ENCODE measurements at places on chromosomes 5 and 9.

- no peaks in the 10 kb centered on the region for H3K36me3 ChIP-seq
- no peaks in the 10 kb centered on the region for H3K4me1 ChIP-seq
- H3K27me3 ChIP-seq, result peaks cover 13% of the 10 kb centered on the region
- DNase-seq, result no peak
Measured at GRCh38 chr5:178290376-178290775, 57.8 kb upstream of the PHYKPL start.

GRCh38 chr5:113397046-113397445 lies 37.7 kb downstream of the TSSK1B start:
- H3K4me1 ChIP-seq, result no peaks in the 10 kb centered on the region
- H3K27ac ChIP-seq, result no peak overlapping the region
- no peaks in the 10 kb centered on the region for H3K36me3 ChIP-seq
- no peaks in the 10 kb centered on the region for H3K27me3 ChIP-seq
- no peak overlapping the region for H3K4me3 ChIP-seq
- DNase-seq, result no peak

GRCh38 chr5:672329-673160 lies 20.6 kb downstream of the TPPP start:
- H3K27ac ChIP-seq, result peak overlapping the region; percentile 61
- DNase-seq, result peak; percentile 78
- H3K27me3 ChIP-seq, result no peaks in the 10 kb centered on the region

- no peaks in the 10 kb centered on the region for H3K36me3 ChIP-seq
- peak within 1 kb of the TSS; percentile 96 for H3K27ac ChIP-seq
- peaks cover 5% of the 10 kb centered on the region for H3K4me1 ChIP-seq
- DNase-seq, result peak; percentile 94
Measured at GRCh38 chr9:95317119-95317892, at the start of gene FANCC. FANCC (minus strand) TSS chr9:95317709; CDS start chr9:95249291, 68,418 bp downstream.

DNA sequence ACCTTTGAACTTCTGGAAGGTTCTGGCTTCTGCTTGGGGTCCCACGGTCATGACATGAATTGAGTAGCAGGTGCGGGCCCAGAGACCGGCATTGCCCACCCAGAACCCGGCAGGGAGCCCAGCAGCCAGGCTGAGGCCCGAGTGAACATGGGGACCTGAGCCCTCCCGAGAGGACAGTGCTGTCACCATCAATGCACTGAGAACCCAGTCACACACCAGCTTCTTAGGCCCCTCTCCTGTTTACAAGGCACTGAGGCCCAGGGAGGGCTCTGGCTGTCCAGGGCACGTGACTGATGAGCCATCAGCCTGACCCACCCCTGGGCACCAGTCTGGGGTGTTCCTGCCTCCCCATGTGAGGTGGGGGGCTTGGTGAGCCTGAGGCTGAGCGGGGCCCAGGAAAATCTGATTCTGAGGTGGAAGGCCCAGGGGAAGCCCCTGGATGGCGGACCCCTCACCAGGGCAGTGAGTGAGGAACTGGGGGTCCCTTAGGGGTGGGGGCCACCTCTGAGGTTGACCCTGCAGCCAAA lies 60.3 kb upstream of the RNU6ATAC start:
- peaks cover 44% of the 10 kb centered on the region for H3K27me3 ChIP-seq
- H3K36me3 ChIP-seq, result no peaks in the 10 kb centered on the region
- peaks cover 4% of the 10 kb centered on the region for H3K4me1 ChIP-seq
